ENCODE measurements at places on chromosomes 5 and 9. TPM values are rescaled to one million over a fixed set of nuclear protein-coding genes. Genes with fewer than 3 reads are reported as not detected.

DNA sequence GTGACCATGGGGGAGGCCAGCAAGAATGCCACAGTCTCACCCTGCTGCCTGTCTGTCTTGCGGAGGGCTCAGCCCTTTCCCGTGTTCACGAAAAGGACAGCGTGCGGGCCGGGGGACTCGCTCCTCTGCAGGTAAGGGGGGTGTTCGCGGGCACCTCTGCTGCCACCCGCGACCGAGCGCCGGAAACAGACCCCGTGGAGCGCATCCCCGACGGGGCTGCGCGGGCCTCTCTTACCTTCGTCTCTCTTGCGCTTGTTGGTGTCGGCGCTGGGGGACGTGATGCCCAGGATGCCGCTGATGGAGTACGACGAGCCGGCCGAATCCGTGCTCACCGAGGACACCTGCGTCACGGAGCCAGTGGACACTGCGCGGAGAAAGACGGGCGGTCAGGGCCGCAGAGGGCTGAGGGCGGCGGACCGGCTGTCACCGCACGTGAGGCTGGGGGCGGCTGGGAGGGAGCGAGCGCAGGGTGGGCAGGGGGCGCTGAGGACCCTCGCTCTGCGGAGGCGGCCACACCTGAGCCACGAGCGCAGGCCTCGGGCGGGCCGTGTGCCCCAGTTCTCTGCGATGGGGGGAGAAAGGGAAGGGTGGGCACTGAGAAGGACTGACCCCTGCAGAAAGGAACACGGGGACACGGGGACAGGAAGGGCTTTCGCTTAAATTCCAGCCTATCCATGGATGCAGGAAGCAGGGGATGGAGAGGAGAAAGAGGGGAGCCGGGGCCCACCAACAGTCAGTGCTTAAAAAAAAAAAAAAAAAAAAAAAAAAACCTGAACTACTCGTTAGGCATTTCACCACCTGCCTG lies 31.5 kb downstream of the PAX5 start:
- DNase-seq = no peak

- DNase-seq = no peak
Measured at GRCh38 chr5:177609076-177610059, 9.4 kb downstream of the B4GALT7 start.

DNA sequence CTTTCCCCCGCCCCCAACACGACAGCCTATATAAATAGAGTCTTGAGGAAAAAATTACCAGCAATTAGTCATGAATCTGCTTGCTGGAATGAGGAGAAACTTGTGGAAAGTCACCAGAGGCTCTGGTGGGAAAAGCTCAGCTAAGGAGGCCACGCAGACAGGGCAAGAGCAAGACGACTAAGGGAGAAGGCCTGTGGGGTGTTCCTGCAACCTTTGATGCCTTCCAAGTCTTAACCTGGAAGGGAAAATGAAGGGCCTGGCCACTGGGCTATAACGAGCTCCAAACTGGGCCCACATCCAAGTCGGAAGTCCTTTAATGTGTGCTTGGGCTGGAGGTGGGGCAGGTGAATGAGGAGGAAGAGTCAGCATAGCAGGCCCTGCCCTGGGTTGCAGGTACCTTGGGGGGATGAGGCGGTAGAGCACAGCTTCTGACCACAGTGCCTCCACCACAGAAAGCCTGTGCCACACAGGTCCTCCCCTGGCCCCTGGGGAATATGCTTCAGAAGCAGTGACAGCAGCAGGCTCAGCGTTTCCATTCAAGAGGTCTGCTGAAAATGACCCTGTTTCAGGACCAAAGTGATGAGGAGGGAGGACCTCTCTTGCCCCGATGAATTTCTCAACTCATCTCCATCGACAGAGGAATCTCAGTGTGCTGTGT lies 92.8 kb upstream of the LRRTM2 start:
- DNase-seq = no peak

GRCh38 chr9:120438836-120439546 lies 141.0 kb downstream of the CDK5RAP2 start:
- DNase-seq = no peak

DNA sequence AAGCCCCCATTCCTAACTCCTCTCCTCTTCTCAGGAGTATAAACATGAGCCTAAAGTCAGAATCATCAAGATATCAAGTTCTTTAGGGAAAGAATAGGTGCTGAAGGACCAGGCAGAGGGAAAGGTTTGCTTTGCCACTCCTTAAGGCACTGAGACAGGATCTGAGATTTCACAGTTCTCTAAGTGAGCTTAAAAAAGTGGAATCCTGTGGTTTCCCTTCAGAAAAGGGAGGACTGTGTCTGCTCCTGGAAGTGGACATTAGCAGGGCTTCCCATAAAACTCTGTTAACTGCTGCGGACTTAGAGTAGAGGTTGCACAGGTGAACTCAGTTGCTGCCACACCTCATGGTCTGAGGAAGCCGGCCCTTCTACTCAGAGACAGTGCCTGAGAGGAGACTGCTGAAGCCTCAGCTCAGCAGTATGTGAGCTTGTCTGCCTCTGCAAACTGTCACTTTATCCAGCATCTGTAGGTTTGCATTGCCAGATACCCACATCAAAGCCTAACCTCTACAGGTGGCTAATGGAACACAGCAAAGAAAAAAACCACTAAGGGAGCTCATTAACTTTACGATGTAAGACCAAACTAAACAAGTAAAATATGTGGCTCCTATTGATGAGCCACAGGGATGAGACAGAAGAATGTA lies 42.9 kb downstream of the RIC1 start:
- DNase-seq = no peak

FAM221B gene
- total RNA-seq = not detected

SUB1 gene
- 231 TPM for total RNA-seq

RANBP3L gene
- total RNA-seq = not detected

DMAC1 gene
- total RNA-seq = 50.4 TPM
